NT2/D1 (cell line): ENCODE measurements at places on chromosomes 6 and 20.

DNA sequence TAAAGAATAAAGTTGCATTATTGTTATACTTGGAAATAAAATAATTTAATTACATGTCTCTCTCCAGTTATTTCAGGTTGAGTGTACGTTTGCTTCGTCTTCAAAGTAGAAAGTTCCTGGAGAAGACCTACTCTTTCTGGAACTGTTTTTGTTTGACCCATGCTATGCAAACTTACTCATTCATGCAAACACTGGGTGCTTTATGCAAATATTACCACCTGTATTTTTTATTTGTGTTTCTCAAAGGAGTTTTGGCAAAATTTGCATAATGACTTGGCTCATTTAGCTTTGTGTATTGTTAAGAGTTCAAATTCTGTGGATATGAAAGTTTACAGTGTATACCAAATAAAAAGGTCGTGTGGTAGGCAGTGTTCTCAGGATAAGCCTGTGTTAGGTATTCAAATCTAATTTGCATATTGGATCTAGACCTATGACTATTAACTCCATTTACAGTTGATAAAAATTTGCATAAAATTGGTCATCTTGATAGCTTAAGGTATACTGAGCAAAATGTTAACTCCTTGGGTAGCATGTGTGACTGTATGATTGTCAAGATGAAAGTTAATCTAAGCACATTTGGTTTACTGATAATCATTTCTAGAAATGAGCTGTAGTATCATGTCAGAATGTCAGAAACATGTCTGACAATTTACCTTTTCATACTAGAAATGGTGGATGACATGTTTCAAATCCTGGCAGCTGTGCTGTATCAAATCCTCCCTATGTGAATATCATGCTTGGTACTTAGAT lies 65.2 kb downstream of the CDKAL1 start:
- DNase-seq = no peak

- no peak for DNase-seq
Observed at GRCh38 chr6:9155836-9156235, 720.5 kb upstream of the SLC35B3 start.

DNA sequence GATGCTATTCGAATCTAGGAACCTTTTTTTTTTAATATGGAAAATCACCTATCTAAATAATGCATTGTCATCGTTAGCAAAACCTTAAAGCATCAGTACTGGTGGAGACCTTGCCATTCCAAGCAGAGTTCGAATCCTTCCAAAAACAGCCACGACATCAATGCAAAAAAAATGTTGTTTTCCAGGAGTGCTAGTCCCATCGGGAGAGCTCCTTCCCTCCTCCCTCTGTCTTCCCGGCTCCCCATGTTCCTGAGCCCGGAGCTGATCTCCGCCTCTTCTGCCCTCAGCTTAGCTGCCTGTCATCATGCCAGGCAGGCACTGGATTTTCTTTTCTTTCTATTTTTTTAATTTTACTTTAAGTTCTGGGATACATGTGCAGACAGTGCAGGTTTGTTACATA lies 153.6 kb upstream of the QKI start:
- DNase-seq = no peak

GRCh38 chr6:128605961-128606360 lies 85.6 kb upstream of the PTPRK start:
- no peak for DNase-seq

DNA sequence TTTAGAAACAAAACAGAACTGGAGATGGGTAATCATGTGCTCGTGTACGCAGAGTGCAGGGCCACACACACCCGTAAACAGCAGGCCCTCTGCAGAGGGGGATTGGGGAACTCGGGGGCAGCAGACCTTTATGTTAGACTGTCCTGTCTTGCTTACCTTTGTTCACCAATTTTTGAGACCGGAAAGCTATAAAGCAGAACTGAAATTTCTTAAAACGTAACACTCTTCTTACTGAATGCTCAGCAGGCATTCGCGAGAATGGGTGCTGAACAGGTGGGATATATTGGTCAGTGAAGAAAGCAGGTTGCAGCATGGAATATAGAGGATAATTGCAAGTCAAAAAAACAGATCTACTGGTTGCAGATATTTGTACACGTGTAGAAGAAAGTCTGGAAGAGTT lies 211.1 kb downstream of the BMP7 start:
- DNase-seq = no peak
